B cell (primary cell): ENCODE measurements at places on chromosomes 7 and 10.

GRCh38 chr7:85924062-85924461 is 719.6 kb upstream of the GRM3 start:
- no peak for DNase-seq

DNA sequence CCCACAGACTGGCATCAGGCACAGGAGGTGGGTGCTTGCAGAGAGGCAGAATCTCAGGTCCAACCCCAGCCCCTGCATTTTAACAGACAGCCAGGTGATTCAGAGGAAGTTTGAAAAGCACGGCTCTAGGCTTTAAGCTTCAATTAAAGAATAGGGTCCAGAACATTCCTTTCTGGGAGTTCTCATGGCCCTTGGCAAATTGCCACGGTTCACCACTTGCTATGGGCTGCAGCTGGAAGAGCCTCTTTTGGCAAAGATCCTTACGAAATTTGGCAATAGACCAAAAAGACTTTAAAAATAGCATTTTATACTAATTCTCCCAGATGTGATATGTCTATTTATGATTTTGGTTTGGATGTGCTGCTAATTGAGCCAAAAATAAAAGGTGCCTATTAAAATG is 148.1 kb downstream of the ITGA8 start:
- DNase-seq = no peak

- DNase-seq = no peak
Observed at GRCh38 chr7:120553491-120553890, 280.5 kb downstream of the KCND2 start.

- DNase-seq = no peak
Observed at GRCh38 chr7:136134503-136134902, 157.3 kb upstream of the MTPN start.

GRCh38 chr7:124801330-124801895 is 35.8 kb upstream of the GPR37 start:
- DNase-seq = no peak

GRCh38 chr7:40525764-40526163 is 391.0 kb downstream of the SUGCT start:
- DNase-seq = no peak

DNA sequence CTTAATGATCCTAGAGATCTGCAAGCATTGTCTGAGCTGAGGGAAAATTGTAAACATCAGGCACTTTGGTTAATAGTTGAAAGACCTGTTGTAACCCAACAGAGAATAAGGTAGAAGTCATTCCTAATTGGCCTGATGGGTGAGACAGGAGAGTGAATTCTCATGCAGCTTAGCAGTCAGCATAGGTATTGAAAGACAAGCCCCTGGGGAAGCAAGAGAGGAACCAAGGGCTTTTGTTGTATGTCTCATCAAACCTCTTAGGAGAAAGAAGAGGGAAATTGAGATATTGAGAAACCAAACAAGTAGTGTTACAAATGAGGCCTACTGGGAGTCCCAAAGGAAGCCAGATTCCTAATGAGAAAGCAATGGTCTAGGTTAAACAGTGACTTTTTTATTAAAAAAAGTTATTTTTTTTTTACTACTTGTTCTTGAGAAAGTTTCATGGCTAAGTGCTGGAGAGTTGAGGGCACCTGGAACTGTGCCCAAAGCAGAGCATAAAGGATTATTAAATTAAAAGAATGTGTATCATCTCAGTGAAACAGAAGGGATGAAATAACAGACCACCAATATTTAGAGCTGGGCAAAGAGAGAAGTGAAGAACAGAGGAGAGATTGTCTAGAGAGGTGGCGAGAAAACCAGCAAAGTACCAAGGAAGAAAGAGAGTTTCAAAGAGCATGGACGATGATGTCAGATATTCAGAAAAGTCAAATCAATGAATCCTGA is 168.9 kb downstream of the CDK14 start:
- DNase-seq = no peak

GRCh38 chr7:131106681-131107336 is 220.9 kb upstream of the MKLN1 start:
- no peak for DNase-seq

DNA sequence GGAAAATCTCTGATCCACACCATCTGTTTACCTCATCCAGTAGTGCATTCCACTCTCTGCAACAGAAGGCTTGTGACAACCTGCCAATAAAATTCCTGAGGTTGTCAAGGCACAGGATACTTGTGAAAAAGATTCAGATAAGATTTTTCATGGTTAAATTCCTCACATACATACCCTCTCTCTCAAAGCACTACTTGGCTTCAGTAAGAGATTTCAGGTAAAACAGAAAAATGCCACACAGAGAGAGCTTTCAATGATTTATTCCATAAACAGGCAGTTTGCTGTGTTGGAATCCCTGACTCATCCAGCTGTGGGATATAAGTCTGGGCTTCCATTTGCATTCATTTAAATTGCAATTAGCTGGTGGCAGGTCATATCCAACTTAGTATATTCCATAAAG is 99.7 kb upstream of the CAV2 start:
- DNase-seq = no peak
